NCI-H226 (cell line): ENCODE measurements at places on chromosomes 5 and 9.

- no peak for DNase-seq
Observed at GRCh38 chr5:31962351-31962751, 211.8 kb downstream of the GOLPH3 start.

GRCh38 chr5:78647838-78648358 is 674 bp downstream of the LHFPL2 start:
- no peak for DNase-seq

GRCh38 chr5:120613729-120614128 is 149.6 kb downstream of the PRR16 start:
- no peak for DNase-seq

DNA sequence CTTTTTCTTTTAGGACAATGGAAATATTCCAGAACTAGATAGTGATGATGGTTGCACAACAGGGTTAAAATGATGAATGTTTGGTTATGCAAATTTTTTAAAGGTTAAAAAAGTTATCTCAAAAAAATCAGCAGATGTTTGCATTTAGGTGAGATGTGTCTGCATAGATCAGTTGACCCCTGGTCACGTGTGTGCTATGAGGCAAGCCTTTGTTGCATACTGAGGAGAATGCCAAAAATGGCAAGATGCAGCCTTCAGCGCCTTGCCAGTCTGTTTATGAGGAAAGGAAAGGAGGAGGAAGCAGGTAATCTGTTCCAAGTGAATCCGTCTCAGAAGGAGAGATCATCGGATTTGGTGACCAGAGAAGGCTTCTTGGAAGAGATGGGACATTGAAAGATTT is 11.9 kb downstream of the MEGF10 start:
- DNase-seq, result no peak

GRCh38 chr9:127968042-127968441 is 12.7 kb downstream of the EEIG1 start:
- DNase-seq, result peak; percentile 49

DNA sequence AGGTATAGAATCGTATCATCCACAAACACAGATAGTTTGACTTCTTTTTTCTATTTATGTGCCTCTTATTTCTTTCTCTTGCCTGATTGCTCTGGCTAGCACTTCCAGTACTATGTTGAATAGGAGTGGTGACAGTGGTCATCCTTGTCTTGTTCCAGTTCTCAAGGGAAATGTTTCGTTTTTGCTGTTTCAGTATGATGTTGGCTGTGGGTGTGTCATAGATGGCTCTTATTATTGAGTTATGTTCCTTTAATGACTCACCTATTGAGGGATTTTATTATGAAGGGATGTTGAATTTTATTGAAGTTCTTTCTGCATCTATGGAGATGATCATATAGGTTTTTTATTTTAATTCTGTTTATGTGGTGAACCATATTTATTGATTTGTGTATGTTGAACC is 70.3 kb downstream of the ENC1 start:
- DNase-seq, result no peak

DNA sequence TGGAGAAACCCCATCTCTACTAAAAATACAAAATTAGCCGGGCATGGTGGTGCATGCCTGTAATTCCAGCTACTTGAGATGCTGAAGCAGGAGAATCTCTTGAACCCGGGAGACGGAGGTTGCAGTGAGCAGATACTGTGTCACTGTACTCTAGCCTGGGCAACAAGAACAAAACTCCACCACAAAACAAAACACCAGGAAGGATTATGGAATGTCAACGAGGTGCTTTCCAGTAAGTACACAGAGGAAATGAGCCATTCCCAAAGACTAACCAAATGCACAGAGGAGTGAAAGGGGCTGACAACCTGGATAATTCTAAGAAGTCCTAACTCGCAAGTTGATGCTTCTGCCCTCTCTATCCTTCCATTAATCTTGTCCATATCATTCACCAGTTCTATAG is 126.1 kb upstream of the RETREG1 start:
- DNase-seq, result no peak

DNA sequence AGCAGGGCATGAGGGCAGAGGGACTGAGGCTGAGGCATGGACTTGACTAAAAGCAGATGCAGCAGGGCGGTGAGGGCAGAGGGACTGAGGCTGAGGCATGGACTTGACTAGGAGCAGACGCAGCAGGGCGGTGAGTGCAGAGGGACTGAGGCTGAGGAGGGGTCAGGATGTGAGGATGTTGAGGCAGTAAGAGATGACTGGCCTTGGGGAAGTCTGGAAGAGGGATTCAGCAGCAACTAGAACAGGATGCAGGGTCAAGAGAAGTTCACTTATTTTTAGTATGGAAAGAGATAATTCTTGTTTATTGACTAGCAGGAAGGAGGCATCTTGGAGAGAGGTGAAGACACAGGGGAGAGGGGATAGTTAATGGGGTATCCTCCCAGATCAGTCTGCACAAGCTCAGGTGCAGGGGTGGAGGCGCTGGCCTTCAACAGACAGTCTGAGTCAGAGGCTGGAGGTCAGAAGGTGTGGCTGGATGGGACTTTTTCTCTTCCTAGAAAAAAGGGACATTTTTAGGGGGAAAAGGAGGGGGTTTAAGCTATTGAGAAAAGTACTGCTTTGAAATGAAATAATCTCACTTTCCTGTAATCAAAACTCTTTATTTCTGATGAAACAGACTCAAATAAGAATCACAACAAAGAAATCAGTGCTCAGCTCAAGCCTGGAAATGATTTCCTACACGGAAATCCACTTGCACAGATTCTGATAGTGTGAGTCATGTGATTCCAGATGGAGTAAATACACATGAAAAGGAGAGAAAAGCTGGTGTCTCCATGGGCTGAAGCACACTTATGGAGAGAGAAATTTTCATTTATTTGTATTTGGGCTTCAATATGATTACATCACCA is 130.9 kb downstream of the PALM2AKAP2 start:
- DNase-seq, result peak; percentile 63

- no peak for DNase-seq
Observed at GRCh38 chr9:91474656-91475055, 51.0 kb upstream of the NFIL3 start.

DNA sequence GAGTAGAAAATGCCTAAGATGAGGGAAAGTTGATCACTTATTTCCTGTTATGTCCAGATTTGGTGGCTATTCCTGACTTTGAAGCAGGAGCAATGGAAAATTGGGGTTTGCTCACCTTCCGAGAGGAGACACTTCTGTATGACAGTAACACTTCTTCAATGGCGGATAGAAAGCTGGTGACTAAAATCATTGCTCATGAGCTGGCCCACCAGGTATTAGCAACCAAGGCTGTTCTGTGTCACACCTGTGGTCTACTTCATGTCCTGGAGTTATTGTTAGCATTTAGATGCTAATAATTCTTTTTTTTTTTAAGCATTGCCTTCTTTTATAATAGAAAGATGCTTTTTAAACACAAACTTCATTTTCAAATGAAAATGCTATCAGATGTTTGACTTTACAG is 57.9 kb downstream of the LNPEP start:
- DNase-seq, result no peak

DNA sequence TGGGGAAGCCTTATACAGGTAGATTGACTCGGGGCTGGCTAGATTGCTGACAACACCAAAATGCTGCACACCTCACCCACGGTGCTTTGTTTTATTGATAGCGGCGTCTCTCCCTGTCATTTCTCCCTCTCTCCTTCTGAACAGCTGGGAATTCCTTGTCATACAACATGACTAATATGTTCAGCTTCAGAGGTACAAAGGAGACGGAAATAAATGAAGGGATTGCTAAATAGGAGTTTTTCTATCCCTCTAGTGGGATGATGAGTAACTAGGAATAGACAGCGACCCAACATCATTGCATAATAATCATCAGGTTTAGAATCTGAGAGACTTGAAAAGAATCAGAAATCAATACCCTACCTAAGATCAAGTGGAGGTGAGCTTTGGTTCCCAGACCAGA is 337.7 kb upstream of the PANK3 start:
- no peak for DNase-seq

- no peak for DNase-seq
Observed at GRCh38 chr5:179168664-179169063, 108.5 kb downstream of the ZNF354C start.

- peak; percentile 30 for DNase-seq
Observed at GRCh38 chr9:95726756-95727155, 148.7 kb upstream of the ERCC6L2 start.

DNA sequence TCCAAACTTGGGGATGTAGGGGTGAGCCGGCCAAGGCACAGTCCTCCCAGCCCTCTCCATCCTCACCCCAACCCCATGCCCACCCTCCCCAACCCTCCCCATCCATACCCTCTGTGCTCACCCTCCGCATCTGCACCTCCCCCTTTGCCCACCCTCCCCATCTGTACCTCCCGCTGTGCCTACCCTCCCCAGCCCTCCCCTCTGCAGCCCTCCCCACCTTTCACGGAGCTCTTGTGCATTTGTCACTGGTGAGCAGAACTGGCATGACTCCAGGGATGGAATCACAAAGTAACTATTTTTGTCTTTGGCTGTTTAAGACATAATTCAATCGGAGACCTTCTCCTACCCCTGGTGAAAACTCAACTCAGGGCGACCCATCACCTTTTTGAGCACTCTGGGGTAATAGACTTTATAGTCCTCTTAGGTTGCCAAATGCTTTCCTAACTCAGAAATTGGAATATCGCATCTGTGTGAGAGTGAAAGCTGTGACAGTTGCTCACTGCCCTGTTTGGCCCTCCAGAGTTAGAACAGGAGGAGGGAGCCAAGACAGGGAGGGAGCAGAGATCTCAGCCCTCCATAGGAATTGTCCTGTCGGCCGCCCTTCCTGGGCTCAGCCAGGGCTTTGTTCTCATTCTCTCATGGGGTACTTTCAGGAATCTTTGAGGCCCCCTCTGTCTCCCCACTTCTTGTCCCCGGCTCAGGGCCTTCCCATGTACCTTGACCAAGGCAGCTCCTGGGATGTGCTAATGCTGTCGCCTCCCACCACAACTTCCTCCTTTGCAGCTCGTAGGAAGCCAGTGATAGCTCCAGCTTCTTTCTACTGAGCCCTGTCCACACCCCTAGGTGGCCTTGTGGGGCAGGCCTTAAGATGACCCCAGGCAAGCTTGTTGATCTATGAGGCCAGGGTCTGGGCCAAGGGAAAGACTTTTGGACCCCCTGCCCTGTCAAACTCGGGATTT is 36.2 kb downstream of the OTULIN start:
- DNase-seq, result no peak

- no peak for DNase-seq
Observed at GRCh38 chr9:120351106-120351505, 228.9 kb downstream of the CDK5RAP2 start.

- DNase-seq, result peak; percentile 67
Observed at GRCh38 chr9:76980566-76980965, 38.9 kb upstream of the FOXB2 start.

- no peak for DNase-seq
Observed at GRCh38 chr9:27726244-27727081, 153.2 kb upstream of the C9orf72 start.

DNA sequence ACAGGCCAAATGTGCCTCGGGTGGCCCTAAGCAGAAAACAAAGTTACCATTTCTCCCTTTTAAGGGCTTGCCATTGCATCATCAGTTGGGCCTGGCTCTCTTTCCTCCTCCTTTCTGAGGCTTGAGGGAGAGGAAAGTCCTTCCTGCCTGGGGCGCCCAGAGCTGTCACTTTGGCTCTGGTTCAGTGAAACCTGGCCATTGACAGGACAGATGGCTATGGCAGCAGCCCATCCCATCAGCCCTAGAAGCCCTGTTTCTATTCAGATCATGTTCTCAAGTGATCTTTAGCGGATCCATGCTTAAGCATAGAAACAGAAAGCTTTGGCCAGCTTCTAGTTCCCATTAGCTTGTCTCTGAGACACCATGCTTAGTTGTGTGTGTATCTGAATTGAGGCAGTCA is 293.4 kb downstream of the YTHDC2 start:
- no peak for DNase-seq

DNA sequence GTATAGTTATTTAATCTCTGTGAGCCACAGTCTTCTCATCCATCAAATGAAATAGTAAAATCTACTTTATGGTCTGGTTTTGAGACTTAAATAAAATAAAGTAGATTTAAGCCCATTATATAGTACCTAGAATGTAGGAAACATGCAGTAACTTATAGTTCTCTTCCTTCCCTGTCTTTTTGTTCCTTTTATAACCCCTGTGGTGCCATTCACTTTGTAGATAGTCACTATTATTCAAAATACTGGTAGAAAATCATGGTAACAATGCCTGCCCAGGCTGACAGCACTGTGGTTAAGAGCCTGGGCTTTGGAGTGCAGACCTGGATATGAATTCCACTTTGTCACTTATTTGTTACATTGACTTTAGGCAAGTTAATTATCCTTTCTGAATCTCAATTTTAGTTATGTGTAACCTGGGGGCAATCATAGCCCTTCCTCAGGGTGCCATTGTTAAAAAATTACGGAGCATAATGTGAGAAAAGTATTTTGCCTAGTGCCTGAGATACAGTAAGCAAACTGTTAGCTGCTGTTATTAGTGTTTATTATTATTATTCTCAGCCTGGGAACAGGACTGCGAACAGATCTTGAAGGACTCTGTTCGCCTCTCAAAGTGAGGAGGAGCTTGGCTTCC is 100.4 kb downstream of the RALGPS1 start:
- DNase-seq, result no peak

DNA sequence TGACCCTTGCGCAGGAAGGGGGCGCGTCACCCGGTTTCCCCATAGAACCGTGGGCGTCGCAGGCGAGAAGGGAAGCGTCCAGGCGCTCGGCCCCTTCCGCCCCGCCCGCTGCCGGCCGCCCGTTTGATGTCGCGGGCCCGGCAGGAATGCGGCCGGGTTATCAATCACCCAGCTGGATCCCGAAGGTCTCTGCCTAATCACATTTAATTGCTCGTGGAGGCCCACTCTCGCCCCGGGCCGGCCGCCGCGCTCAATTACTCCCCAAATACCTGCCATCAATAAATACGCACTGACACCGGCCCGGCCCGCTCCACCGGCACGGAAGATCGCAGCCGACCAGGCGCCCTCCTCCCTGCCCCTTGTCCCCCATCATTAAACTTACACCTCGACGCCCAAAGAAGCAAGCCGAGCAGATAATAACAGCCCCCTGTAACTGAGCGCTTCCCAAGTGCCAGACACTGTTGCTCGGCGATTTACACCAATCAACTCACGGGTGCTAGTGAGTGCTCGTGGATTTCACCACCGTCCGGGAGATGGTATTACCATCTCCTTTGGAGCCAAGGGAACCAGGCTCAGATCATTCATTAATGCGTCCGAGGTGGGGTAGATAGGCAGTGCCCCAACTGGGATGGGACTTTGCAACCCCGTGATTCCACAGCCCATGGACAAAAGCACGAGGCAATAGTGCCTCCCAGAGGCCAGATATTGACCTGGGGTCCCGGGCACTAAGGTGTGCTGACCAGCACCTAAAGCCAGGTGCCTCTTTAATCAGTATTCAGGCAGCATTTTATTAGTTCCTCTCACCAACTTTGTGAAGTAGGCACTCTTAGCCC is 11.3 kb downstream of the MSX2 start:
- DNase-seq, result no peak

DNA sequence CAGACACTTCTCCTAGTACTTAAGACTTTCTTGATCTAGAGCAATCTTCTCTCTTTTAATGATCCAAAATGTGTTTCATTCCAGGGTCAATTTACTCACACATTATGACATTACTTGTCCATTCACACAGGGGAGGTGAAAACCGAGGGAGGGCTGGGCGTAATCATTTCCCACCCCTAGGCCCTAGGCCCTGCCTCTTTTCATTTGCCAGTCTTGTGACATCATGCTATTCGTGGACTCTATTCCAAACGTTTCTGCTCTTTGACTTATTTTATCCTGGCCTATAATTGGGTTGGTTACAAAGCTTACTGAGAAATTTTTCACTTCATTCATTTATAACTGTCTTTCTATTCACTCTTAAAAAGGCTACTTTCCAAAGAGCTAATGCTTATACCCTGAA is 2.4 kb downstream of the DCAF12 start:
- DNase-seq, result no peak
